ENCODE measurements at places on chromosomes 7 and 10.
A peak's percentile ranks its signal among the peaks of the same experiment; 100 is the strongest.

DNA sequence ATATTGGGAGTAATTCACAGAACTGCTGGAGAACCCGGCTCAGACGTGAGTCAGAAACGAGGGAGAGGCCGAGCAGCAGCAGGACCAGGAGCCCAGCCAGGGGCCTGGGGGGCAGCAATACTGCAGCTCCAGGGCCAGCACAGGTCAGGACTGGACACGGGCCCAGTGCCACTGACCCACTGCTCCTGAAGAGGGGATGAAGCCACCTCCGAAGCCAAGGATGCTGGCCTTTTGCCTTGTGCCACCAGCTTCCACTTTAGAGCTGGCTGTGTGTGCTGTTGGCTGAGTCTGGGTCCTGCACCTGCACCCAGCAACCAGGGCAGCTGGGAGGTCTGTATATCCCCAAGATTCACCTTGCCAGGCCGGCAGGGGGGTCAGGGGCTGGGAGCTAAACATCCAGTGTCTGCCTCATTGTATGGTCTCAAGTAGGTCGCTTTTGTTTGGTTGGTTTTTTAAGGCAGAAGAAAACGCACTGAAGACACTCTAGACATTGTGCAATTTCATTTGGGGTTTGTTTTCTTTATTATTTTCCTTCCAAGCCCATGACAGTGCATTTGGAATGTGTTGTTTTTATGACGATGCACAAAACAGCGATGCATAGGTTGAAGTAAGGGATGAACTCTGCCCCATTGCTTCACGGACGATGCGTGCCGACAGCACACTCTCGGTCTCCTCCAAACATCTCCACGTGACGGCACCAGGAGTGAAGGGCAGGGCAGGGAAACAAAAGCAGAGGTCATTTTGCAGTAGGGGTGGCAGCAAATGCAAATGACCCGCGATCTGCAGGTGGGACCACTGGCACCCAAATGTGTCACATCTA, 27.7 kb upstream of the INSIG1 start:
- DNase-seq = no peak

DNA sequence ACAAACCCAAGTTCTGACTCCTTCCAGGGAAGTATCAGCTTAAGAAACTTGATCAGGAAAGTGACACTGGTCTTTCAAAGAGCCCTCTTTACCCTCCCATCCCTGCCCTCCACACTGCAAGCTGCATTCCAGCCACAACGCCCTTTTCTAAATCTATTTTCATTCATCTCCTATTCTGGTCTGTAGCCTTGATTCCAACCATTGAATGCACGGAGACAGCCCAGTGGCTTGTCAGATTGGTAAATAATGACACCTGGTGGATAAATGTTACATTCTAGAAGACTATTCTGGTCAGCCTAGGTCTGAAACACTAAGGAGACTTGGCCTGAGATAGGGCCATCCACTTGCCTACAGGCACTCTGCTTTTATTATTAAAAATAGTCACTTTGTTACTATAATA, 20.9 kb downstream of the MORN4 start:
- DNase-seq = no peak

DNA sequence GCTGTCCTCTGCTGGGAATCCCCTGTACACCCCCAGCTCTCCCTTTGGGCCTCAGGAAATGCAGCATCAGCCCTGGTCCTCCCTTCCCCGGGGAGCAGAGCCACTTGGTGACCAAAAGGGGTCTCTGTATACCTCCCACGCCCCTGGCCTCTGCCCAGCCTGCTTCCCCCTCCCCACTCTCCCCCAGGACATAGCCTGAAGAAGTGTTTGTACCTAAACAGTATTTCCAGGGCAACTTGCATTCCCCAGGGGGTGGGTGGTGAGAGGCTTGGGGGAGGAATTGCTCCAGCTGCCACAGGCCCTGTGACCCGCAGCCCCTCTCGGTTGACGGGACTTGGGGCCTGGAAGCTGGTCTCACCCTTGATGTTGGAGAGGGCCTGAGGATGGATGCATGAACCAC, 39.3 kb downstream of the TMEM270 start:
- no peak for DNase-seq

DNA sequence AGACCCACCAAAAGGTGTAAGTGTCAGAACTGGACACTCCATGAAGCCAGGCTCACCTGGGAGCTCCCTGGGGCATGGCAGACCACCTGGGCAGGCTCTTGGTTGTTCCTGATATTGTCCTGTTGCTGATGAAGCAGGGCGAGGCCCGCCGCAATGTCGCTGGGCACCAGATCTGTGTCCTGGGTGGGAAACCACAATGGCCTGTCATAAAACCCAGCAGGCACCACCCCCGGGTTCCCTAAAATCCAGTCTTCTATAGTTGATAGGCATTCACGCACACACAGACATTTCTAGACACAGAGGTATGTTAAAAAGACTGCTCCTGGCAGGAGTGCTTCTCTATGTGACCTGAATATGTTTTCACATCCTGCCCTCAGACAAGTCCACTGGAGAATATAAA, 15.0 kb downstream of the DAGLB start:
- no peak for DNase-seq

DNA sequence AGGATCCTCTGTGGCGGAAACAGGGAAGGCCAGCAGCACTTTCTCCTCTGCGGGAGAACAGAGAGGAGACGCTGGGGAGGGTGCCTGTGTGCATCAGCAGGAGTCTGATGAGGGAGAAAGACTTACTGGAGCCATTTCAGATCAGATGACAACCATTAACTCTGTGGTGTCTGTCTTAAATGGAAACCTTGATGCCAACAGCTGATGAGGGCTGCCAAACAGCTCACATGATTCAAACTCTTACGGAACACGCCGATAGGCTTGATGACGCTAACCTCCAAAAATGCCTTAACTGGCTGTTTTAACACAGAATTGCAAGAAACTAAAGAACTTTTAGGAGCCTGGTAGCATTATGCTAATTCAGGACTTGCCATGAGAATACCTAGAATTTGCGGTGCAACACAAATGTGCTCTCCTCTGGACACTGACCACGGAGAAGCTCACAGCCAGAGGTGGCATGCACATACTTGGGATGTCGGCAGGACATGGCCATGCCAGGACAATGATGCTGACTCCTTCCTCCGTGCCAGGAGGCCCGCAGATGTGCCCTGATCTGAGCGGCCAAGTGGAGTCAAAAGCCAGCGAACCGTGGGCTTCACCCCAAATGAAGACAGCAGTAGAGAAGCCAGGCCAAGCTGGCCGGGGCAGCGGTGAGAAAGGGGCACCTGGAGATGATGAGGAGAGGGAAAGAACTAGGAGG, 154.9 kb downstream of the ZMYND11 start:
- no peak for DNase-seq

- DNase-seq = no peak
These were observed 449.1 kb downstream of the SUGCT start for GRCh38 chr7:40583667-40584444.

DNA sequence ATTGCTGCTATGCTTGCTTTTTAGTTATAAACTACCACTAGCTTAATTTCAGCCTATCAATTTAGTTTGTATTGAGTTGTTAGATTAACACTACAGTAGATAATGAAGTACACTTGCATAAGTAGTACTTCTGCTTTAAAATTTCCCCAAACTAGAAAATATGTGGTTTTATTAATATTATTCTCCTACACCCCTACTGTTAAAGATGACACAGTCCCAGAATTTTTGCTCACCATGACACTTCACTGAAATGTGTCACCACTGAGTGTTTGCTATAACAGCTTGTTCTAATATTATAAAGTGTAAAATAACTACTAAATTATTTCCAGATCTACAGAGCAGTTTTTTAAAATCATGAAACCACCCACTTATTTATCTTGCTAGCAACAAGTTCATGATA, 31.6 kb downstream of the RHEB start:
- DNase-seq = no peak

- peak; percentile 53 for DNase-seq
These were observed 22.2 kb upstream of the EXOC4 start for GRCh38 chr7:133230591-133231194.

GRCh38 chr10:101839416-101840063, 4.1 kb downstream of the KCNIP2 start:
- no peak for DNase-seq

DNA sequence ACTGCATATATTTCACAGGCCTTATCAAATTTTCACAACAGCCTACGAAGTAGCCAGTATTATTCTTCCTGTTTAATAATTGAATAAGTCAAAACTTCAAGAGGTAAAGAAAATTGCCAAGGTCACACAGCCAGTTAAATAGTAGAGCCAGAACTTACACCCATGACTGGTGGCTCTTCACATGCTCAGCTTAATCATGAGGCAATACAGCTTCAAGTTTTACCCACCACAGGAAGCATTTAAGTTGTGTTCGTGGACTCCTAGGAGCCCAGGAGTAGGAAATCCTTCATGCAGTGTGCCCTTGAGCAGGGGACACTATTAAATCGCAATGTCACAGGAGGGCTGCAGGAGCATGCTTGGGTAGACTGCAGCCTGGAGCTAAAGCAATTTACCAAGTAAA, 11.1 kb downstream of the LIPA start:
- DNase-seq = no peak

DNA sequence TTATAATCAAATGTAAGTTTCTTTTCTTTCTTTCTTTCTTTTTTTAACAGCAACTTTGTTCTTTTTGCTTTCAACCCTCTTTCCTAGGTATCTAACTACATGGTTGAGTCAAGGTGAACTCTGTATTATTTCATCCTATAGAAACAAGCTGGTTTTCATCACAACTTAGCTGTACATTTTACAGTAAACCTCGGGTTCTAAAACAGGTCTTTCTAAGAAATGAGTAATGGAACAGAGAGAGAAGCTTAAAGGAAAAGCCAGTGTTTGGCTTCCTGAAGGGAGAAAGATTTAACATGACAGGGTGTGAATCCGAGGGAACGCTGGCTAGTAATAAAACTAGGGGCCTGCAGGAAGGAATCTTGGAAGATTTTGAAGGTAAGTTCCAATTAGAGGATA, 143.4 kb upstream of the ITGB1 start:
- DNase-seq = no peak

GRCh38 chr10:112137154-112137987, 46.2 kb downstream of the GPAM start:
- DNase-seq = peak; percentile 62

- DNase-seq = no peak
These were observed 88.2 kb upstream of the AFAP1L2 start for GRCh38 chr10:114492351-114493037.

GRCh38 chr10:118542205-118542604, 53.2 kb downstream of the PRLHR start:
- no peak for DNase-seq

DNA sequence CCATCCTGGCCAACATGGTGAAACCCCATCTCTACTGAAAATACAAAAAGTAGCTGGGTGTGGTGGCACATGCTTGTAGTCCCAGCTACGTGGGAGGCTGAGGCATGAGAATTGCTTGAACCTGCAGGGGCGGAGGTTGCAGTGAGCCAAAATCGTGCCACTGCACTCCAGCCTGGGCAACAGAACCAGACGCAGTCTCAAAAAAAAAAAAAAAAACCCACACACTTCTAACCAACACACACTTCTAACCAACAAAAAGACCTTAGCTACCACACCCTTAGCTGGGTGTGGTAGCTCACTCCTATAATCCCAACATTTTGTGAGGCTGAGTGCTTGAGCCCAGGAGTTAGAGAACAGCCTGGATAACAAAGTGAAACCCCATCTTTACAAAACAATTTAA, 33.9 kb upstream of the SPOCK2 start:
- DNase-seq = no peak

DNA sequence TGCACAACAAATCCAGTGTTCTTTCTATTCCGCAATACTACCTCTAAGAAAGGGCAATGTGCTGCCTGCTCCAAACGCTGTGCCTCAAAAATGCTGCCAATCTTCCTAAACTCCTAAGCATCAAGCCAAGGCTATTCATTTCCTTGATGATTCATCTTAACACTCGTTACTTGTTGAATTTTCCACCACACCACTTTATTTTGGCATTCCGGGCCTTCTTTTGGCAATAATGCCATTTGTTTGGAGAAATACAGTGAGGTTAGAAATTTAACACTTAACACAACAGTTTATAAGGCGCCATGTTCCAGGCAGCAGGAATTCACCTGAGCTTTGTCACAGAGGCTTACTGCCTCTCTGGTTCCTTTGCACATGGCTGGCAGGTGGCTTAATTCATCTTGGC, 82.6 kb upstream of the ABCB5 start:
- no peak for DNase-seq

GRCh38 chr10:28120043-28120749, 121.3 kb upstream of the ODAD2 start:
- no peak for DNase-seq

DNA sequence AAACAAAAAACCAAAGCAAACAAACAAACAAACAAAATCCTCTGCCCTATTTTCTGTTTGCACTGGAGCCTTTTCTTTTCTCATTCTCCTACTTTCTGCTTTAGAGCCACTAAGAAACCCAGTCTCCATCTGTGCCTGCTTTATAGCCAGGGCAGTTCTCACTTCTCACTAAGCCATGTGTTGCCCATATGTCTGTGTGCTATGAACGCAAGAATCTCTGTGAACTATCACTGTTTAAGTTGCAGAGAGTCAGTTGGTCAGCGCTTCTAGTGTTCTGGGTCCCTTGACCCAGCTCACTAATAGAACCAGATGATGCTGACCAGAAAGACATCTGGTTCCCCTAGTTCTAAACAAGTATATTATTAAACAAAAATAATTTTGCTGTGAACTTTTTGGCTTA, 81.4 kb downstream of the FAM185A start:
- DNase-seq = no peak

DNA sequence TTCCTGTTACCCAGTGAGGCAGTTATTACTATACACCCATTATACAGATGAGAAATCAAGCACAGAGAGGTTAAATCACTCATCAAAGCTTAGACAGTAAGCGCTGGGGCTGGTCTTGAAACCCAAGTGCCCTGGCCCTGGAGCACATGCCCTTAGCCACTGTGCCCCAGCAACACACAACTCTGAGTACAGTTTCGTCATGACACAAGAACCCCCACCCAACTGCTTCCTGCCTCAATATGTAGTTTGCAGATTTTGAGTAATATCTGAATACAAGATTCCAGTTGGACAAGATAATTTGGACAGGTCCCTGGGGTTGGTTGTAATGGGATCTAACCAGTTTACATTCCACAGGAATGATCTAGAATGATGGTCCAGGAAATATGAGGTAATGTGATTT, 62.8 kb downstream of the SH3PXD2A start:
- no peak for DNase-seq

- no peak for DNase-seq
These were observed 237.8 kb downstream of the SEMA3E start for GRCh38 chr7:83410989-83411591.

- DNase-seq = no peak
These were observed 192.3 kb downstream of the EVX1 start for GRCh38 chr7:27434756-27435400.

DNA sequence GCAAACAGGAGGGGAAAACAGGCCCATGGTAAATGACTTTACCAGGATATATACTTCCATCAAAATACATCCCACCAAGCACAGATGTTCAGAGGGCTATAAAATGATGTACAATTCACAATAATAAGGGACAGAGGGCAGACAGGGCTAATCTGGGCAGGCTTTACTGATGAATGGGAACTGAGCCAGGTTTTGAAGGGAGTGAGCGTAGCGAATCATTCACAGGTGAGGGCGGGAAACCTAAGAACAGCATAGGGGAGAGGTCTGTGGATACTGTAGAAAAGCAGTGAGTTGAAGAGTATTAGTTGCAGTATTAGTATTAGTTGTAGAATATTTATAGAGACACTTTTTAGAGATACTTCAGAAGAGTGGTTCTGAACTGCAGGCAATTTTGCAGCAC, 180.8 kb downstream of the JAZF1 start:
- no peak for DNase-seq

- DNase-seq = no peak
These were observed 710.4 kb downstream of the TNS3 start for GRCh38 chr7:46871516-46871915.
